Hypothalamus (tissue), 51 donors: ENCODE measurements at places on chromosomes 12 and 14.

GRCh38 chr14:20714593-20715250 is 26.2 kb downstream of the ANG start:
- peak; percentile 13 for DNase-seq

- no peak for DNase-seq
Measured at GRCh38 chr12:115057445-115057844, 373.5 kb upstream of the TBX3 start.

DNA sequence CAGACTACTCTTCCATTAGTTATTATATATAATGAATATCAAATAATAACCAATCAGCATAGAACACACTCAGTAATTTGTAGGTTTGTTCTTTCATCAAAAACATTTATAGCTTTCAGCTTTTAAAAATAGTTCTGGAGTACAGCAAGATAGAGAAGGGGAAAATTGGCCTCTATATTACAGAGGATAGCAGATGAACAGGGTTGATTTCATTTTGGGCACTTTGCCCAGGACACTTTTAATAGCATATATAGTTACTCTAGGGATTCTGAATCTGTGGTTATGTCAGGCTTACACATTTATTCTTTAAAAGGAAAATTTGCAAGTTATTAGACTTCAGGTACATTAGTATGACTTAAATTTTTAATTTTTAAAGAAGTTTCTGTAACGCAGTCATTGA is 52.6 kb downstream of the IFT81 start:
- no peak for DNase-seq

DNA sequence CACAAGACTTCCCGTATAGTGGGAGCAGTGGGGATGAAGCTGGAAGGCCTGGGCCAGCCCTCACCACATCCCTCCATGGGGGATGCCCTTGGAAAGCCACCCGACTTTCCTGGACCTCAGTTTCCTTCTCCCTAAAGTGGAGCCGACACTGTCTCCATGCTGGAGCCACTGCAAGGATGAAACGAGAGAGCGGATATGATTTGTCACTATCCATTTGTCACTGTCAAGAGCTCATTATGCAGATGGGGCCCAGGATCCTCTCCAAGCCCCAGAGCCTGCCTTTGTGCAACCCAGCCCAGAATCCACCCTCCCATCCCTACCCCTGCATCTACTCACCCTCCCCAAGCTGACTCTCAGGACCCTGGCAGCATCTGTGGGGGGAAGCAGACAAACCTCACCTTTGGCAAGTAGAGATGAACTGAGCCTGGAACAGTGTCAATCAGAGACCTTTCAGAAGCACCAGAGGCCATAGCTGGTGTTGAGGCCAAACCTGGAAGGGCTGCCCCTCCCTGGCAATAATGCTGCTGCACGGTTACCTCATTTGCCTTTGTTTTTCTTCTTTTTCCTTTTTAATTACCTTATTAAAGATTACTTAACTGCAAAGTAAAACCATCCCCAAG is 287.7 kb upstream of the RTL1 start:
- DNase-seq, result no peak

DNA sequence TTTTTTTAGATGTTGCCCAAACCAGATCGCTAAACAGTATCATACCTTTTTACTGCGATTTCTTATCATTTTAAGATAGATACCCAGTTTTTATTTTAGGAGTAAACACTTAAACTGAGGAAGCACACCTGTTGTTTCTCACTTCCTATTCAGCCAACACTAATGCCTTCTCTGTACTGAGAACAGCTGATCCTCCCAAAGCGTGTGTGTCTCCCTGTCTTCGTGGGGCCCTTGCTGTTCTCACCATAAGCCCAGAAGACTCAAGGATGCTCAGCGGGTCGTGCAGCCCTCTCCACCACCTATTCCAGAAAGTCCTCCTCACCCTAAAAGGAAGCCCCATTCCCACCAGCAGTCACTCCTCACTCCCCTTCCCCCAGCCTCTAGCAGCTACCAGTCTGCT is 14.8 kb downstream of the PPP2R5C start:
- no peak for DNase-seq

- no peak for DNase-seq
Measured at GRCh38 chr12:84877340-84877739, 35.3 kb downstream of the SLC6A15 start.

DNA sequence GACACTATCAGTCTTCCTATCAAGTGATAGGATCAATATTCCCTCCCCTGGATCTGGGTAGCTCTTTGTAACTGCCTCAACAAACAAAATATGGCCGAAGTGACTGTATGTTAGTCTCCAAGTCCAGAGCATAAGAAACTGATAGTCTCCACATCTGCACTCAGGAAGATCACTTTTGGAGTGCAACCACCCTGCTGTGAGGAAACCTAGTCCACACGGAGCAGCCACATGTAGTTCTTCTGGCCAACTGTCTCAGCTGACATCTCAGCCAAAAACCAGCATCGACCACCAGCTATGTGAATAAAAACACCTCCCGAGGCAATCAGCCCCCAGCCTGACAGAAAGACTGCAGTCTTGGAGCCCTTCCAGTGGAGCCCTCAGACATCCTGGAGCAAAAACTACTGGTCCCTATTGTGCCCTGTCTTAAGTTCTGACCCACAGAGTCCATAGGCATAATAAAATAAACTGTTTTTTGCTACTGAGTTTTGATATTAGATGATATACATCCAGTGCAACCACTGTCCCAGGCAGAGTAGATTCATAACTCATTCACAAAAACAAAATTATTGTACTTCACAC is 143.8 kb downstream of the MED13L start:
- DNase-seq, result no peak

GRCh38 chr14:88166616-88167015 is 156.5 kb downstream of the KCNK10 start:
- DNase-seq, result no peak

- DNase-seq, result no peak
Measured at GRCh38 chr14:88045705-88046104, 40.8 kb downstream of the GPR65 start.

- no peak for DNase-seq
Measured at GRCh38 chr12:109053382-109054123, 1.2 kb downstream of the USP30 start.

GRCh38 chr14:73462048-73462715 is 3.8 kb upstream of the NUMB start:
- DNase-seq, result peak; percentile 62

DNA sequence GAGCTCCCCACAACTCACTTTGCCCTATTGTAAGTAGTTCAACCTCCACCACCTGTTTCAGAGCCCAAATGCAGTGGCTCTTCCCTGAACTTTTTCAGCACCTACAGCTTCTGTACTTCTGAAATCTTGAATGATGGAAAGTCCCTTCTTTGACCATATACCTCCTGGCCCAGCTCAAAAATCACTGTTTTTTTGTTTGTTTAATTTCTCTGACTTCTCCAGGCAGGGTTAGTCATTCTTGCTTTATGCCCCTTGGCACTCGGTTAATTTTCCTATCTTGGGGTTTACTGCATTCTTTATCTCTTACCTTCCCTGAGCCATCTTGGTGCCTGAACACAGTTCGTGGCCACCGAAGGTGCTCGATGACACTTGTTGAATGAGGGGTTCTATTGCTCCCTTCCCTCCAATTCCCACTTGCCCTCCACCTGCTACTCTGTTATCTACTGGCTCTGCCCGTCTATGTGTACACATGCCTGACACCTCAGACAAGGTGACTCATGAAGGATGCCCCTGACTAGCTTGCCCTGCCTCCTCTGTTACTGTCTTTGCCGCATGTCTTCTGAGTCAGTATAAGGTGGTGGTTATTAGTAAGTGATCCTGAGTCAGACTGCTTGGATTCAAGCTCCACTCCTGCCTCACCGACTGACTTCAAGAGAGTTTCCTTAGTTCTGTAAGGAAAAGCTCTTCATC is 4.4 kb downstream of the AMHR2 start:
- DNase-seq, result no peak

GRCh38 chr14:95946867-95947266 is 70.2 kb downstream of the TUNAR start:
- no peak for DNase-seq

GRCh38 chr12:23929906-23930305 is 19.6 kb downstream of the SOX5 start:
- DNase-seq, result no peak

DNA sequence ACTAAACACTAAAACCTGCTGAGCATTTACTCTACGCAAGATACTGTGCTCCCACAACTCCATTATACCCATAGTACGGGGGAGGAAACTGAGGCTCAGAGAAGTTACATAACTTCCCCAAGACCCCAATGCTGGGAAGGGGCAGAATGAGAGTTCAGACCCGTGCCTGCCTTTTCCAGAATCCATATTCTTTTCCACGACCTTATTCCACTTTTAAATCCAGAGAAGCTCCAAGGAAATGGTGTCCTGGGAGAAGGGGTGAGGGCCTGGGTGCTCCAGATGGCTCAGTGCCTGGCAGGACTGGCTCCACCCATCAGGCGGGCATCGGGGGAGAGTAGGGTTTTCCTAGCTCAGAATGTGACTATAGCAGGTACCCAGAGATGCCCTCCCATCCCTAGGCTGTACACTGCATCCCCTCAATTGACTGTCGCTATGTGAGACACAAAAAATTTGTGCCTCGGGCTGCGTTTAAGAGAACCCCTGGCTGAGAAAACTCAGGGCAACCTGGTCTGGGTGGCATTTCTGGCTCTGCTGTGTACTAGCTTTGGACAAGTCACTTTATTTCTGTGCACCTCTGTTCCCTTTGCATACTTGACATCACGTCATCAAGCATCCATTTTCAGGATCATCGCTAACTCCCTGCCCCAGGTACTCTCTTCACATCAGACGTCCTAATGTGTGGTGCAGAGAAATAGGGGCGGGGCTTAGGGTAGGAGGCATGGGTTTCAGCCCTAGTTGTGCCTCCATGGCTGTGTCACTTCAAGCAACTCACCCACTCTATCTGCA is 11.6 kb upstream of the IQSEC3 start:
- no peak for DNase-seq

GRCh38 chr12:98635657-98636323 is 8.8 kb downstream of the IKBIP start:
- DNase-seq, result no peak

GRCh38 chr12:6460751-6461371 is 9.0 kb downstream of the TAPBPL start:
- DNase-seq, result no peak

DNA sequence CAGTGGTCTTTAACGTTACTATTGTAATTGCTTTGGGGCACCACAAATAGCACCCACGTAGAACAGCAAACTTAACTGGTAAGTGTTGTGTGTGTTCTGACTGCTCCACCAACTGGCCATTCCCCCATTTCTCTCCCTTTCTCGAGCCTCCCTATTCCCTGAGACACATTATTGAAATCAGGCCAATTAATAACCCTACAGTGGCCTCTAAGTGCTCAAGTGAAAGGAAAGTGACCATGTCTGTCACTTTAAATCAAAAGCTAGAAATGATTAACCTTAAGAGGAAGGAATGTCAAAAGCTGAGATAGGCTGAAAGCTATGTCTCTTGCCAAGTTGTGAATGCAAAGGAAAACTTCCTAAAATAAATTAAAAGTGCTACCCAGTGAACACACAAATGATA is 22.3 kb downstream of the PPP1R13B start:
- no peak for DNase-seq

DNA sequence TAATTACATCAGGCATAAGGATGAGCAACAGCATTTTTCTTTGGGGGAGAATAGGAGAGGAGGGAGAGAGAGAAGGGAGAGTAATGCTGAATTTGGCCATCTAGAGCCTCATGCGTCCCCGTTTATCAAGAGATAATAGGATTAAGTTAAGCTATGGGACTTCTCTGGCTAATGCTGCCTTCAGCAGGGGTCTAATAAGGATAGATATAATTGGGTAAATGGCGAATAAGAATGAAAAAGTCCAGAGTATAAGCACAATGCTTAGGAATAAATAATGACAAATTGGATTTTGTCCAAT is 470.0 kb downstream of the EGLN3 start:
- no peak for DNase-seq

GRCh38 chr12:125303337-125303736 is 238.1 kb downstream of the AACS start:
- no peak for DNase-seq

DNA sequence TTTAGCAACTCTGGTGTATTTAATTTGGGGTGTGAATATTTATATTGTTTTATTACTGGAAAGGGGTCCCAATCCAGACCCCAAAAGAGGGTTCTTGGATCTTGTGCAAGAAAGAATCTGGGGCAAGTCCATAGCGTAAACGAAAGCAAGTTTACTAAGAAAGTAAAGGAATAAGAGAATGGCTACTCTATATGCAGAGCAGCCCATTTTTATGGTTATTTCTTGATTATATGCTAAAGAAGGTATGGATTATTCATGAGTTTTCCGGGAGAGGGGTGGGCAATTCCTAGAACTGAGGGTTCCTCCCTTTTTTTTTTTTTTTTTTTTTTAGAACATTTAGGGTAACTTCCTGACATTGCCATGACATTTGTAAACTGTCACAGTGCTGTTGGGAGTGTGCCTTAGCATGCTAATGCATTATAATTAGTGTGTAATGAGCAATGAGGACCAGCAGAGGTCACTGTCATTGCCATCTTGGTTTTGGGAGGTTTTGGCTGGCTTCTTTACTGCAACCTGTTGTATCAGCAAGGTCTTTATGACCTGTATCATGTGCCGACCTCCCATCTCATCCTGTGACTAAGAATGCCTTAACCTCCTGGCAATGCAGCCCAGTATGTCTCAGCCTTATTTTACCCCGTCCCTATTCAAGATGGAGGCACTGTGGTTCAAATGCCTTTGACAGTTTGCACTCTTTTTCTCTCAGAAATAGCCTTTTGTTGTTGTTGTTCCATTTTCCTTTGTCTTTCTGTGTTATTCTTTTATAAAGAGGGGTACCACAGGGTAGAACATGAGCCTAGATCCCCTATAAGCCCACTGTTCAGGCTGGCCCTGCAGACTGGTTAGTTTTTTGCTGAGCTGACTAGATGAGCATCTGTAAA is 75.5 kb upstream of the DCD start:
- no peak for DNase-seq

DNA sequence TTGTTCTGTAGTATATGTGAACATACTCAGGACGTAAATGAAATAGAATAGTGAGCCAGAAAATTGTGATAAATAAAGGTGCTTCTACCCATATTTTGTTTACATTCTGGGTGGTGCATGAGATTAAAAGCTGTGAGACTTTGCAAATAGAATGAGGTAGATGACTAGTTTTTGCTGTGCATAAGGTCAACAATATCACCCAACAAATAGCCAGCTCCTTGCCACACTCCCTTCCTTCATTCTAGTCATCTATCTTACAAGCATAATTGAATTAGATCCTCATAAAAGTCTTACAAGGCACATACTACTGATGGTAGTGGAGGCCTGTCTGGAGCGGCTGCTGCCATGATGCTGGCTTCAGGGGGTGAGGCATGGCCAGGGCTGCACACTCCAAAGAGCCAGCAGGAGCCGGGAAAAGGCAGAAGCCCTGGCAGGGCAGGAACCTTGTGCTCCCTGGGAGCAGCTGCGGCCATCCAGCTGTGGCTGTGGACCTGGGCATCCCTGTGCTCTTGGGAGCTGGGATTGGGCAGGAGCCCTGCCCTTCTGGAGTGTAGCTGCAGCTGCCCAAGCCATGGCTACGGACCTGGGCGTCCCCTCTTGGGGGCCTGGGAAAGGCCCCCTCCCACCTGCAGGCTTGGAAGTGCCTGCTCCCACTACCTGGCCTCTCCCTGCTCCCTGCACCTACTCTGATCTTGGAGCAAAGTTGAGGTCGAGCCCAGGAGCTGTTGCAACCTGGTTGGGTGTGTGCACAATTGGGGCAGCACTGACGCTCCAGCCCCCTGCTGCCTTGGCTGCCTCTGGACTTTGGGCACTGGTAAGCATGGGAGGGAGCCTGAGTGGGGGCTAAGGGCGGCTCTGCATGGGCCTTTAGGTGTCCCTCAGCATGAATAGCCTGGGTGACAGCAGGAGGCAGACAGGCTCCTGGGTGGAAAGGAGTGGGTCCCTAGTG is 112.8 kb downstream of the DACT1 start:
- no peak for DNase-seq
